ENCODE measurements at places on chromosomes 16 and 17. TPM values are rescaled to one million over a fixed set of nuclear protein-coding genes. Genes with fewer than 3 reads are reported as not detected.
A peak's percentile ranks its signal among the peaks of the same experiment; 100 is the strongest.

DNA sequence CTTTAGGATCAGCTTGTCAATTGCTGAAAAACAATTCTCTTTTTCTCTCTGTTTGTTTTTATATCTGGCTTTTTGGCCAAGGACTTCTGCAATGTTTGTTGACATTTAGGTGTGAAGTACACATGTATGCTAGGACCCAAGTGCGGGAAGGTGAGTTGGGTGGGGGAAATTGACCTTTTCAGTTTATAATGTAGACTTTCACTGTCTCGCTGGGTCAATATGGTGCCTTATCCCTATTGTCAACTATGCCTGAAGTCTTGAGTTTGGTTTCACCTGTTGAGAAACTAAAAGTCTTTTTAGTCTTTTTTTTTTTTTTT, 9.5 kb downstream of the WWP2 start:
- no peaks in the 10 kb centered on the region for H3K36me3 ChIP-seq
- H3K4me3 ChIP-seq: no peak overlapping the region
- peaks cover 60% of the 10 kb centered on the region for H3K4me1 ChIP-seq
- DNase-seq: no peak
- peak overlapping the region; percentile 7 for H3K27ac ChIP-seq

The CNGB1 gene
- total RNA-seq: not detected

The DNAJC7 gene
- 53.2 TPM for total RNA-seq

DNA sequence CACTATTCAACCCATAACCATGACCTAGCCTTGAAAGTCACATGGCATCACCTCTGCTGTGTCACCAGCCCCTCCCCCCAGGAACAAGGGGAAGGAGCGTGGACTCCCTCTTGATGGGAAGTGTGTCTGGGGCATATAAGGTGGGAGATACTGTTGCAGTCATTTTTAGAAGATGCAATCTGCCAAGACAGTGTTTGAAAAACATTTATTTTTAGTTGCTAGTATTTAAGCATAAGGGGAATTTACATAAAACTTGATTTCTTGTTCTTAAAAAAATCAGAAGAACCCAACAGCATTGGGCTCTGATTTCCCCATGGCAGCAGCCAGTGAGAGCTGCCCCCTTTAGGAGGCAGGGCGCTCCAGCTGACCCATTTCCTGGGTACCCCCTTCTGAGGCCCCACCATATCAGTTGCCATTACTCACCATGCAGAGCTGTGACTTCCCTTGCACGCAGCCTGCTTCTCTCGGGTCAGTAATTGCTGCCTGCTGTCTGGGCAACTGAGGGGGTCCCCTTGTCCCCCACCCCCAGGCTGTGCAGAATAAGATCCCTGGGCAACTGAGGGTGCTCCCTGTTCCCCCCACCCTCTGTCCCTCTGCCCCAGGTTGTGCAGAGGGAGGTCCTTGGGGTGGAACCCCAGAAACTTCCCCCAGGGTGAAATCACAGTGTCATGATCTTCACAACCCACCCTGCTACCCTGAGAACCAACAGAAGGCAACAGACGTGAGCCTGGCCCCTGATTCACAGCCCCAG, 11.8 kb upstream of the CDC42EP4 start:
- H3K36me3 ChIP-seq: no peaks in the 10 kb centered on the region
- no peak for DNase-seq
- H3K4me1 ChIP-seq: peaks cover 2% of the 10 kb centered on the region
- no peak overlapping the region for H3K27ac ChIP-seq

The CCL4L2 gene
- 1.7 TPM for total RNA-seq

The GRB7 gene
- 33.5 TPM for total RNA-seq

- H3K27ac ChIP-seq: peak within 1 kb of the TSS; percentile 83
- peaks cover 12% of the 10 kb centered on the region for H3K4me1 ChIP-seq
Observed at GRCh38 chr17:47957591-47958490, at the start of gene PRR15L. Gene PRR15L (minus strand): TSS chr17:47957883. CDS start chr17:47953234, 4,649 bp downstream.

The MAF gene
- total RNA-seq: 50.6 TPM

The HLF gene
- total RNA-seq: 28.3 TPM

DNA sequence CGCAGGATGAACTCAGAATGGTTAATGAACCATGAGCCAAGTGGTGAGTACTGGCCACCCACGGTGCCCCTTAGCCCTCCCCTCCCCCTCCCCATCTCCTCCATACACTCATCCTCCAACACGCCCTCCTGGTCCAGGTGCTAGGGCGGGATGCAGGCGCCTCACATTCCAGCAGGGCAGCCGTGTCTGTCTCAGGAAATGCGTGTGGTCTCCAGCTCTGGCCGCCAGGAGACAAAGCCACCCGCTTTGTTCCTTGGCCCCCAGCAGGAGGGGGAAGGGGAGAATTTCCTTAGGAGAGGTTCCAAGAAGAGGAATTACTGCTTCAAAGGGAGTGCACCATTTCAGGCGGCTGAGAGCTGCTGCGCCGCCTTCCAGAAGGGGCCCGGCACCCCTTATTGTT, 29.7 kb upstream of the RMI2 start:
- H3K27ac ChIP-seq: no peak overlapping the region
- DNase-seq: no peak

GRCh38 chr17:82230609-82231311, 1.9 kb downstream of the SLC16A3 start:
- H3K27ac ChIP-seq: peak overlapping the region; percentile 97
- H3K36me3 ChIP-seq: no peaks in the 10 kb centered on the region
- peaks cover 65% of the 10 kb centered on the region for H3K4me1 ChIP-seq
- H3K27me3 ChIP-seq: no peaks in the 10 kb centered on the region

DNA sequence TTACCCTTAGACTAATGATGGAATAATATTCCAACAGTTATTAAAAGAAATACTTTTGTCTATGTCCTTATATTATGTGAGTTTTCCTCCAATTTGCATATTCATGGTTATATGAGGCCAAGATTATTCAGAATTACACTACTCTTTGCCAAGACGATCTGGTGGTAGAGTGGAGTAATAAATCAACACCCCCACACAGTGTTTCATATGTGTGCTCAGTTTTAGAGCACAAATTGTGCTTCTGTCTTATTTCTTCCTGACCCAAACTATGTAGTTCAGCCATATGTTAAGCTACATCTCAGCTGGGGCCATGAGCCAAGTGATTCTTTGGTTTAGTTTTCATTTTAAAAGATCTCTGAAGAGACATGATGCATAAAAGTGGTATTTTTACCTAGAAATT, 26.9 kb upstream of the PPM1E start:
- H3K4me3 ChIP-seq: no peak overlapping the region
- no peaks in the 10 kb centered on the region for H3K36me3 ChIP-seq
- H3K27ac ChIP-seq: no peak overlapping the region
- no peaks in the 10 kb centered on the region for H3K27me3 ChIP-seq
- no peaks in the 10 kb centered on the region for H3K4me1 ChIP-seq
- DNase-seq: no peak
